ENCODE measurements at places on chromosomes 5 and 9.

DNA sequence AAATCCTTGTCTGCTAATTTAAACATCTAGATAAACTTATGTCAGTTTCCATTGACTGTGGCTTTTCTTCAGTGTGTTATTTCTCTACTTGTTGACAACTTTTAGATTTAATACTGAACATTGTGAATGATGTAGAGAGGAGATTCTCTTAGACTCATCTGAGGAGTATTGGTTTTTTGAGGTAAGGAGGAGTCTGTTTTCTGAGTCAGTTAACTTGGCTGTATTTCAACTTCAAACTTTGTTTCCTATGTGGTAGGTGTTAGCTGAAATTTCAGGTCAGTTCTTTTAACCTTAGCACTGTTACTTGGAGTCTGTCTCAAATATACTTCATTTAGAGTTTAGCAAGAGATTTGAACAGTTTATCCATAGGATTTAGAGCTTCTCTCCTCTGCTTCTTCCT lies 67.9 kb downstream of the XRCC4 start:
- DNase-seq, result no peak

GRCh38 chr5:17670353-17670752 lies 36.1 kb downstream of the TAF11L14 start:
- DNase-seq, result no peak

DNA sequence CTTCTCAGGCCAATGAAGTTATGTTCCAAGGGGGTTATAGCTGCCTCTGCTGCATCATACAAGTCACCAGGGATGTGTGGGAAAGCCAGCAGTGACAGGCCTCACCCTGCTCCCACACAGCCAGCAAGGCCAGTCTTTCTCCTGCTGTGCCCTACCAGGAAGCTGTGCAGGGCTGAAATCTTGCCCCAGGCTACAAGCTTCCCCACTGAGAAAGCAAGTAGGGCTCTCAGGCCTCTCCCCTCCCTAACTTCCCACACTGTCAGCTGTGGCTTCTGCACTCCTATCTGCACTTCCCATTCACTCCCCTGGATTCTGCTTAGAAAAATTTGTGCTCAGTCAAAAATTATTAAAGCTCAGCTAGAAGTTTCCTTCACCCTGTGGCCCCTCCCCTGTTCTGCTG lies 611.2 kb upstream of the ZNF608 start:
- DNase-seq, result no peak

DNA sequence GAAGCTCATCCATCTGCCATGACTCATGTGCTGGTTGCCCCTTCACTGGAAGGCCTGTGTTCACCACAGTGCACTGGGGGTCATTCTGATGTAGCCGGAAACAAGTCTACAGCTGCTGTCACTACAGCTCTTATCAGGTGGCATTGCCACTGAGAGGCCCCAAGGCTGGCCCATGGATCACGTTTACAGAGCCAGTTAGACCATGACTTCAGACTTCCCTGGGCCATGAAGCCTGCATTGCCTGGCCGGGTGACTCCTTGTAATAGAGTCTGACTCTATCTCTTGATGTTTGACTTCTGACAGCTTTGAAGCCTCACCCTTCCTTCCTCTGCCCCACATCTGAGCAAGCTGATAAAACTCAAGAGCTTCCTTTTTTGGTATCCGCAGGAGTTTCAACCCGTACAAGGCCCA lies 473.5 kb upstream of the DAP start:
- DNase-seq, result no peak

DNA sequence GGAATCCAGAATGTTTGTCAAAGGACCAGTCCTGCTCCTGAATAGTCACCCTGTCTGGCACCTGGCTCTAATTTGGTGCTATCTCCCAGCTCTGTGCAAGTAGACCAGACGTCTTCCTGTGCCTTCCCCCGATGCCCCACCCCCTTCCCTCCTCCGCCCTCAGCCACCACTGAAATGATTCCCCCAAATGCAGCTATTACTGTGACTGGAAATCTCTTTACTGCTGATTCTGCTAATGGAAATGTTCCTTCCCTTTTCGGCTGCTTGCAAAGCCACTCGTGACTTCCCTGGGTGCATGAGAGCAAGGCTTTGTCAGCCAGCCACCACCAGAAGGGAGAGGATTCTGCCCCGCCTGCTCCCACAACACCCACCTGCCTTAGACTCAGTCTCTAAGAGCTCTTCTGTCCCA lies 11.4 kb downstream of the ASTN2 start:
- DNase-seq, result no peak

- DNase-seq, result no peak
Measured at GRCh38 chr5:28174691-28175090, 1136.3 kb upstream of the CDH9 start.

DNA sequence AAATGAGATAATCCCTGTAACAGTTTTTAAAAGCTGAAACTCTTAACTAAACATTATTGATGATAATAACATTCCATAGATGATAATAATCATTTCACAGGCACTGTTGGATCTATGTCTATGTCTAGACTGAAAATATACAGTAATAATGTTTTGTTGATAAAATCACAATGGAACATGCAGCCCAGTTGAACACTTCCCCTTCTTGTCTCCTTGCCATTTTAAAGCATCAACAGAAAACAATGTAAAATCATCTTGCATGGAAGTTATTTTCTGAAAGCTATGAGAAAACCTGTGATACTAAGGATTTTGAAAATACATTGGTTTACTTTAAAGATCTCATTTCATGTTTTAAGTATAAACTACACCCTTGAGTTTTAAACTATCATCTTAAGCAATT lies 1.9 kb downstream of the GAPT start:
- no peak for DNase-seq

DNA sequence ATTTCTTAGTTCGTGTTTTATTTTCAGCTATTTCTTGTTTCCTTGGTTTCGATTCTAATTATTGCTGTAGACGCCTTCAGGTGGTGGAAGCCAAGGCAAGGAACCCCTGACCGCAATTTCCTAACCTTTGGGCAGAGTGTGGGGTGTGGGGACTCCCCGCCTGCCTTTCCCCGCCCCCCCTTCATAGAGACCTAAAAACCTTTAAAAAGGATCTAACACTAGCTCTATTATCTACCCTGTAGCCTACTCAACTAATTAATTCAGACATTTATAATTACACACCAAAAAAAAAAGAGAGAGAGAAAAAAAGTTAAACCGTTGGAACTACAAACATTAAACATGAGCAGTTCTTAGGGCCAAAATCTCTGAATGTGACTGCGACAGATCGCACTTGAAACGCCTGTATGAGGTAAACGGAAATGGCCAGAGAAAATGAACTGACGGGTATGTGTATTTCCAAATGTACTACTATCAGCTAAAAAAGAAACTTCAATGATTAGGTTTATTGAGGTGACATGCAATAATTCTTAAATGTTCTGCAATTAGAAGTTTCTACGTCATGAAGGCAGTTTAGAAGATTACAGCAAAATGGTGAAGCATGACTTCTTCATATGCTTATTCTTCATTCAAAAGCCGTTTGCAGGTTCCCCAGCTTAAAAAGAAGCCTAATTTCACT lies 19.0 kb upstream of the FER start:
- no peak for DNase-seq

DNA sequence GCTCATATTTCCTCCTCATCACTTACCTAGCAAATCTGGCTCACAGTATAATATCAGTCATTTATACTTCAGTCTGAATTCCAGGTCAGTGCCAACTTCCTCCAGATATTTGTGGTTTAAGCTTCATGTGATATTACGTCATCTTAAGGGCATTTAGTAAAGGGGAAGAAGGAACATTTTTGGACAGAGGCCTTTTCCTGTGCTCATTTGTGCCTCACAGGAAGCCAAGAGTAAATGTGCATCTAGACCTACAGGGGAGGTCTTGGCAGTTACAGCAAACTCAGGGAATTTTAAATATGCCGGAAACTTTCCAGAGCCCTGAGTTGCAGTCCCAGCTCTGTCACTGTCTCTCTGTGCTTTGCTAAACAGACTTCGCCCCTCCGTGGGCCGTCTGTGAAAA lies 12.3 kb upstream of the KCNIP1 start:
- peak; percentile 90 for DNase-seq

DNA sequence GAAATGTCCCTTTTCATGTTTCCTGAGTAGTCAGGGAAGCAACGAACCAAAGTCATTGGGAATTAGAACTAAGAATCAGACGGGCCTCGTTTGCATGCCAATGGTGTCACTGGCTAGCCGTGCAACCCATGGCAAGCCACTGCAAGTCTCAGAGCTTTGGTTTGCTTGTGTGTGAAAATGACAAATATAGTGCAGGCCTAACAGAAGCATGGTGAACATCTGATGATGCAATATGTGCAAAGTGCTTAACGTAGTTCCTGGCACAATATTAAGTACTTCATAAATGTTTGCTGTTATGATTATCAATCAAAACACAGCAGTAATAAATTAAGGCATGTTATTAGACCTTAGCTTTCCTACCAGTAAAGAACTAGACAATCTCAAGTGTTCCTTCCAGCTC lies 118.0 kb upstream of the TRIM32 start:
- no peak for DNase-seq

DNA sequence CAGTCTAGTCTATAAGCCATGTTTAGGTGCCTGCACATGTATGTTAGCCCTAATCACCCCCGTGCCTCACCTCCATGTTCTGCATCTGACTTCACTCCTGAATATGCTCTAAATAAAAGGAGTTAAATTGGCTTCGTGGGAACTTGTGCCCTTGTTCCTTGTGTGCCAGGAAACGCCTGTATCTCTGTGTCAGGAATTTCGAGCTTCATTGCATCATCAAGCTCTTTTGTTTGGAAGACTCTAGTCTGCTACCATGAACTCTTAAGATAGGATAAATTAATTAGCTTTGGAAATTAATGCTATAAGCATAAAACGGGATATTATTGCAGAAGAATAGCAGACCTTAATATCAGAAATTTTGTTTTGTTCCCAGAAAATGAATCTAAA lies 99.2 kb downstream of the ADCY2 start:
- DNase-seq, result no peak

- DNase-seq, result no peak
Measured at GRCh38 chr9:38000332-38000731, 68.7 kb downstream of the SHB start.

DNA sequence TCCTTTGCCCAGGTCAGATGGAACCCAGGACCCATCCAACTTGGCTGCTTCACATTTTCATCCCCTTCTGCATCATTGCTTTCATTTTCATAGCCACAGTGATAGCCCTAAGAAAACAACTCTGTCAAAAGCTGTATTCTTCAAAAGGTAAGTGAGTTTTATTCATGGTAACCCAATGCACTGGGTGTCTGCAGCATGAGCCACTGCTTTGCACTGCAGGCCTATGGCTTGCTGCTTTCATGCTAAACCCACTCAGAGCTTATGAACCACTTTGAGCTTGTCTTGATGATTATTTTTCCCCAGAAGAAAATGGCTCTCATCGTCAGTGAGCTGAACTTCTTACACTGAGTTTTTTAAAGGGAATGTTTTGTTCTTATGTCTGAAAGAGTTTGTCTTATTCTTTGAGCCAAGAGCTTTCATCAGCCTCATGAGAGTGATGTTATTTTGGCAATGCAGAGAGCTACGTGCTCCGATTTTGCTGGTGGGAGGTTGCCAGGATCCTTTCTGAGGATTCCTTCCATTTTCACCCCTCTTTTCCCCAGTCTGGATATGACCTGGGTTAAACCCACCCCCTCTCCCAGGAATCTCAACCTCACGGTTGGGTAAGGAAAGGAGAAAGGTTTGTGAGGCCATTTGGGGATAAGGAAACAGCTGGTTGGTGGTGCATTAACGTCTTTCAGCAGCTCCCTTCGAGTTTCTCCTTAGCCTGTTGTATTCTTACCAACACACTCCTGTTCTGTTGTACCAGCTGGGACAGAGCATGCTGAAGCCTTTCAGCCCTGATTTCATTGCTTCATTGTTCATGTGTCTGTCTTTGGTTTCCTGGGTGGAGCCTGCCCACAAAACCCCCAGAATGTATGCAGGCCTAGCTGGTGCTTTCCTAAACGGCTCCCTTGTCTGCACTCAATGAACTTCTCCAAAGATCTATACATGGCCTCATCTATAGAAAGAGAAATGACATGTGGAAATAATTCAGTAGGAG lies 47.6 kb downstream of the PDCD1LG2 start:
- DNase-seq, result peak; percentile 82

GRCh38 chr5:40619421-40619820 lies 60.3 kb upstream of the PTGER4 start:
- DNase-seq, result no peak

- no peak for DNase-seq
Measured at GRCh38 chr5:131067636-131068035, 97.4 kb downstream of the HINT1 start.

DNA sequence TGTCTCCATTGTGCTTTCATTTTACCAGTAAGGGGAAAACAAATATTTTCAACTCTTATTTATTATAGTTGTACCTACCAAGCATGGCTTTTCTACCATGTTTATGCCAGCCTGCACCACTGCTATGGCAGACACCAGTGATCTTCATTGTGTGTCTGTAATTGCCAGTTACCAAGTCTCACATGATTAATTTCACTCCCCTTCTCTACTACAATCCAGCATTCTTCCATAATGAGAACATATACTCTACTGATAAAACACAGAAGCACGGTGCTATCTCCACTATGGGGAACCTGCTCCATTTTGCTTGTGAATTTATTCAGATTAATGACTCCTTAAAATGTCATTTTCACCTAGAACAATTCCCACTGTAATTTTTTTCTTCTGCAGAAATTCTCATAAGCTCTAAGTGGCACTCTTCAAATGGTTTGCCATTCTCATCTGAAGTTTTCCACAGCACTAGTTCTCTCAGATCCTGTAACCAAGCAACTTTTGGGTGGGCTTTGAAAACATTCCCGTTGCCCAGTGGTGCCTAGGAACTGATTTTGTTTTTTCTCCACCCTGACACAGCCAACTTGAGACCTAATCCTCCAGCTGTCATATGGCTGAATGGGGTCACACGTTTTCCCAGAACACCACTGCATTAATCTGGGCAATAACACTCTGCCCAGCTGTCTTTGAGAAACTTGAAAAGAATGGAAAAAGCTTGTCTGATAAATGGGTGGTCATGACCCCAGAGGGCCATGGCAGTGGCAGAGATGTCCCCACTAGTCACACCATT lies 222.7 kb upstream of the RASEF start:
- DNase-seq, result no peak

GRCh38 chr5:118882666-118883065 lies 105.7 kb downstream of the DTWD2 start:
- no peak for DNase-seq

- no peak for DNase-seq
Measured at GRCh38 chr9:99745085-99745484, 76.6 kb upstream of the NR4A3 start.

DNA sequence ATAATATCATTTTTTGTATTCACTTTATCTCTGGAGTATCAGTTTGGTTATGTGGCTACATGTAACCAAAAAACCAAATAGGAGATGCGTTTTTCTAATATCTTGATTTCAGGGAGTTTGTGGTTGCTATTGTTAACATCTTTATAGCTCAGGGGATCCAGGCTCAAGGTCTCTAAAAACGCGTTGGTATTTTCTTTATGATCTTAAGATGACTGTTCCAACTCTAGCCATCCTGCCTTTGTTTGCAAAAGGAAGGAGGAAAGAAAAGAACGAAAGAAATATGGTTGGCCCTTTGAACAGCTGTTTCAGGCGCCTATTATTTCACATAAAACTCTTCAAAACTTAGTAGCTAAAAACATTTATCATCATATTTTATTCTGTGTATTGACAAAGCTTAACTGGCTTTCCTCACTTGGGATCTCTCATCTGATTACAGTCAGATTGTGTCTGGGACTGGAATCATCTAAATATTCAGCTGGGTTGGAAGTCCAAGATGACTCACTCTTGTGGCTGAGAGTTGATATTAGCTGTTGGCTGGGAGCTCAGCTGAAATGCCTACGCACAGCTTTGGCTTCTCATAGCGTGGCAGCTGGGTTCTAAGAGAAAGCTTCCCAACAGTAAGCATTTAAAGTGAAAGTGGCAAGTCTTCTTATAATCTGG lies 60.1 kb downstream of the FAM174A start:
- peak; percentile 65 for DNase-seq

- DNase-seq, result no peak
Measured at GRCh38 chr5:77102549-77102948, 15.5 kb upstream of the ZBED3 start.

GRCh38 chr9:77881111-77881510 lies 150.5 kb downstream of the GNAQ start:
- no peak for DNase-seq
